ENCODE measurements at places on chromosomes 6 and 20.

- no peak for DNase-seq
These were observed at the start of gene TUBB2B for GRCh38 chr6:3227363-3228045. TSS of gene TUBB2B (minus strand) at chr6:3227653. CDS start at chr6:3227543, 110 bp downstream.

- DNase-seq: no peak
These were observed 212.0 kb upstream of the SGK1 start for GRCh38 chr6:134529921-134530320.

GRCh38 chr6:3259491-3259958 lies 778 bp downstream of the PSMG4 start:
- DNase-seq: no peak

DNA sequence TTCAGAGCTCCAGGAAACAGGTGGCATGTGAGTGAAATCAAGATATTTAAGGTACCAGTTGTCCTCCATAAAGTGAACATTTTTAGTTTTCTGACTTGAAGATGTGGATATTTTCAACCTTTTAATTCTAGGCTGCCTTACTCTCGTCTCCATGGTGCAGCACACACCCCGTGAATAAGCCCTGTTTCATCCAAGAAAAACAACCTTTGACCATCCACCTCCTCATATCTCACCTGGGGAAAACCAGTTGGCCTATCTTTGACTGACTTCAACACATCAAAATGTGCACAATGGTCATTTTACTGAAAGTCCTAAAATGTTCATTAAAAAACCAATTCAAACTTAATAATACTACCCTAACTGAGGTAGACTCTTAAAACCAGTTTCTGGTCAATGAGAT lies 73.8 kb upstream of the CD2AP start:
- DNase-seq: no peak

Measured in T-helper 1 cell (primary cell).